ENCODE measurements at places on chromosomes 7 and 10.

- no peak for DNase-seq
Observed at GRCh38 chr10:24969841-24970281, 17.5 kb upstream of the PRTFDC1 start.

DNA sequence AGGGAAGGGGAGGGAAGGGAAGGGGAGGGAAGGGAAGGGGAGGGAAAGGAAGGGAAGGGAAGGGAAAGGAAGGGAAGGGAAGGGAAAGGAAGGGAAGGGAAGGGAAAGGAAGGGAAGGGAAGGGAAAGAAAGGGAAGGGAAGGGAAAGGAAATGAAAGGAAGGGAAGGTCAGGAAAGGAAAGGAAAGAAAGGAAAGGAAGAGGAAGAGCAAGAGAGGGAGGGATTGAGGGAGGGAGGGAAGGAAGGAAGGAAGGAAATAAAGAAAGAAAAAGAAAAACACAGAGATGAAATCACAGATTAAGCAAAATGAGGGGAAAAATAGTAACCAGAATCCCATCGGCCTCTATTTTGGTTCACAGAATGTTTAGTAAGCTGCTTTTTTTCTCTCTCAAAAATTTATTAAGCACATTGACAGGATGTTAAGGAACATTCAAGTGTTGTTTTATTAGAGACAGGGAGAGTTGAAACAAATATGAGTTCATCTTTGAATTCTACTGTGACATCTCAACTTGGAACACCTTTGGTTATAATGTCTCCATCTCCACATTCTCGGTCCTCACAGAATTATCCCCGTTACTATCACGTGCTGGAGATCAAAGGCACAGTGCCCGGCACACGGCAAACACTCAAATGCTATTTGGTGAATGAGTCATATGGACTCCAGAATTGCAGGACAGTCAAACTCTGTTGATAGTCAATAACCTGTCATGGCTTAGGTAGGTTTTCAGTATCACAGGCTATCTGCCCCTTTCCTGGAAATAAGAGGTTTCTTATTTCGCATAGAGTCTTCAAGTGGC, 52.4 kb downstream of the ABCB1 start:
- DNase-seq = no peak

DNA sequence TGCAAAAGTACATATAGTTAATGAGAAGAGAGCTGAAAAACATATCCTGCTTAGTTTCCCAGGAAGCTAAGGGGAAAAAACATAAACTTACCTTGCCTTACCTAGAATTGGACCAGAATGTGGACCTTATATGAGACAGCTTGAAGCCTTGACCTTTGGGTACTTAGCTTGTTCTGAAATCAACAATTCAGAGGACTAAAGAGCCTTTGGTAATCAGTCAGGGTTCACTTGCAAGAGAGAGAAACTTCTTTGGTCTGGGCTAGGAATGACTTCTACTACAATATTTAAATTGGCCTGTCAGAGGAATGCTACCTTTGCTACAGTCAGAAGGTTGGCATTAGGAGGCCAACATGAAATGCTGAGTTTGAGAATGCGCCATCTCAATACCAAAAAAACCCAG, 24.9 kb downstream of the SAMD8 start:
- no peak for DNase-seq

DNA sequence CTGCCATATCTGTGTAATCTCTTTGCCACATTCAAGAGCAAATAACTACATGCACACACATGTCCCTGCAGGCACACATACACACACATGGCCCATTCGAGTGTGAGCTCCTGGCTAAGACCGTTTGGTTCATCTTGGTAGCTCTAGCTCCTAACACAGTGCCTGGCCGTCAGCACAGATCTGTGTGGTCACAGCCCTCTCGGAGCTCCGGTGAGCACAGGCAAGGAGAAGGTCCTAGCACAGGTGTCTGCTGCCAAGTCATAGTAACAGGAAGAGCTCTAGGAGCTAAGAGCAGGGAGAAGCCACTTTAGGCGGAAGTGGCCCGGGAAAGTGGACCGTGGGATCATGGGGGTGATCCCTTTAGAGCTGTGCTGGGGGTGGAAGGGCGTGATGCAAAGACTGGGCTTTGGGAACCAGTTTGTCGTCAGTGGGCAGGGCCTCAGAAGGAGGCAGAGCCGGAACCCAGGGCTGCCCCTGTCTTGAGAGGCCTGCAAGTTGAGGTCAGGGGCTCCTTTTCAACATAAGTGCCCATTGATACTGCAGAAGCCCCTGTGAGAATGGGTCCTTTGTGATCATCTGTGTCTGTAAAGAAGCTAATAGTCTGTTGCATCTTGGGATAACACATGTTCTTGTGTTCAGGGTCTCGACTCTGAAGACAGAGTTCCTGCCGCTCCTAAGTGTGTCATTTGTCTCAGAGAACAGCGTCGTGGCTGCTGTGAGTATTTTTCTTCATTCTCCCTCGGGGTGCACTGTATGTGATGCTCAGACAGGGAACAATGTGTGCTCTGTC, 16.6 kb upstream of the ARPC1B start:
- no peak for DNase-seq

GRCh38 chr7:80230327-80230726, 95.7 kb downstream of the GNAI1 start:
- DNase-seq = no peak

GRCh38 chr10:21742740-21743412, 208.8 kb downstream of the MLLT10 start:
- no peak for DNase-seq

DNA sequence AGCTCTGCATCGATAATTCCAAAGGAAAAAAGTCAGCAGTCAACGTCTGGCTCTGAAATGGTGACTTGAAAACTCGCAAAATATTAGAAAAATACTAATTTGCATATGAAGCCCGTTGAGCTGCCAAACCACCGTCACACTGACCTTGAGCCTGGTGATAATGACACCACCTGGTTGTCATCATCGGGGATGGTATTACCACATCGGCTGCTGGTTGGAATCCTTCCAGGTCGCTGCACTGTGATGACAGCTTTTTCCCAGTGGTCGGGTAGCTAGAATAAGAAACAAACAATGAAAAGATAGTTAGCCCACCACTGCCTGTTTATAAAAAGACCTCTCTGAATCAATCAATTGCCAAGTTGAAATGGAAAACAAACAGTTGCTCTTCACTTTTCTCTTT, 41.6 kb downstream of the LAMB1 start:
- no peak for DNase-seq

- DNase-seq = no peak
Observed at GRCh38 chr7:11474902-11475585, 357.0 kb downstream of the THSD7A start.

GRCh38 chr7:95951997-95952795, 179.8 kb downstream of the DYNC1I1 start:
- DNase-seq = no peak

- DNase-seq = no peak
Observed at GRCh38 chr7:26187380-26188205, 13.0 kb downstream of the HNRNPA2B1 start.

- DNase-seq = no peak
Observed at GRCh38 chr10:22605168-22605567, 109.2 kb downstream of the PIP4K2A start.

GRCh38 chr7:78002021-78002420, 203.4 kb downstream of the PHTF2 start:
- no peak for DNase-seq

GRCh38 chr10:131022369-131022768, 289.2 kb downstream of the TCERG1L start:
- no peak for DNase-seq

DNA sequence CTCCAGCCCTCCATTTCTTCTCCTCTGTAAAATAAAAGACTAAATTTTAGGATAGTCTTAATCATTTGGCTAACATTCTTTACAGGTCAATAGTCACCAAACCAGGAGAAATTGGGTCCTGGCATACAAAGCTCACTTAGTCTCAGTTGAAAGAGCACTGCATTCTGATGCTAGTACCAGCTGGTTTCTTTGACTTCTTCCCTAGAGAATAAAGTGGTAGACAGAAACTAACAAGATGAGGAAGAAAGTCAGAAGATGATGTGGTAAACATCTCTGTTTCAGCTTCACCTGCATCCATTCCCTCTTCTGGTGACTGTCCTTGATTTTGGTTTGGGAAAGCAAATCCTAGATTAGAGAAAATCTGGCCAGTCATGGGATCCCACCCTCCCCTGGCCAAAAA, 37.2 kb downstream of the NKX2-3 start:
- no peak for DNase-seq

GRCh38 chr10:50740293-50740648, 535 bp downstream of the ASAH2B start:
- no peak for DNase-seq

GRCh38 chr10:28113202-28113601, 114.3 kb upstream of the ODAD2 start:
- DNase-seq = no peak

- DNase-seq = no peak
Observed at GRCh38 chr10:99525897-99526296, 6.8 kb upstream of the NKX2-3 start.

DNA sequence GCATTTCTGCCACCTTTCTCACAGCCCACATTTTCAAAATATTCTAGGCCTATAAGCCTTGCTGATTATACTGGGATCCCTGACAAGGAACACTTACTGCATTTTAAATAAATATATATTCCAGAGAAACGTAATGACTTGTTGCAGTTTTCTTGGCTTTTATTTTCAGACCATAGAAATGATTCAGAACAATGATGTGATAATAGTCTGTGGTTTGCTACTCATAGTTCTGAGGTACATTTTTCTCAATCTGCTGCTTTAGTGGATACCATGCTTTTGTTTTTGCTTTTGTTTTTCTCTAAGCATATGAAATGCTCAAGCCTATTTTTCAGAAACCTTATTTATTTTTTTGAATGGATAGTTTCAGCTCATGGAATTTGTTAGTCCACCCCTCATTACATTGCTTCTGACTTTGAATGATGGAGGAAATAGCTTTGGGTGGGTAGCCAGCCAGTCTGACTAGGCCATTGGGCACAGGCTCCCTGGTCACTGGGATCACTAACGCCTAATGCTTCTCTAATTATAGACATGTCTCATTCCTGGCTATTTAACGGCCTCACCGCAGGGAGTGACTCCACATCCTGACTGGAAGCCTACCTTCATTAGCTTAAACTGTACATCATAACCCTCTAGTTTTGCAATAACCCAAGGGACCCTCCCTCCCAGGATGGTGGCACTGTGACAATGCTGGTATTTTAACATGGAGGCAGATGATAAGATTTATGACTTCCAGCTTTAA, 66.1 kb downstream of the MBL2 start:
- no peak for DNase-seq

DNA sequence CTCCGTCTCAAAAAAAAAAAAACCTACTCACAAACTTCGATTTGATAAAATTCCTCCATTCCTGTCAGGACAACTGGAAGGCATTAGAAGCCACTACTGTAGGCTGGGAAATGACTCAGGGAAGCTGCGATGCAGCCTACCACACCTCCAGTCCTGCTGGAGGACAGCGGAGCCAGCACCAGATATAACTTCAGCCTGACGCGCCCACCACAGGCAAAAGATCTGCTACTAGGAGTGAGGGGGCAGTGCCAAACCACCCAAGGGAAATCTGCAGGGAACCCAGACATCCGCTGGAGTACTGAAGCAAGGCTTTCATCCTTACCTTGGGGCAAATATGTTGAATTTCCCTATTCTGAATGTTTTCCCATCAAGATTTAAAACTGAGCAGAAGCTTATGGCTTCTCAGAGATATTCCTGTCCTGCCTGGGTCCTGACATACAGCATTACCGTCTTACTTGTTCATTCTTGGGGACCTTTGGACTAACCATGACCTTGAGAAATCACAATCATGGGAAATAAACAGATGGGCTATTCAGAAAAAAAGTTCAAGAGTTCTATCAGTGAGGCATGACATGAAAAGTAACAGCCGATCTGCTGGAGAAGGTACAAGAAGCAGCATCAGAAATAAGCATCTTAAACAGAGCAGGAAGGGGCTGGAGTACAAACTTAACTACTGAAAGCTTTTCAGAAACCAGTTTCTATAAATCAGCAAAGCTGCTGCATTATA, 20.4 kb downstream of the BCCIP start:
- no peak for DNase-seq

- no peak for DNase-seq
Observed at GRCh38 chr7:55275291-55276200, 89.6 kb upstream of the LANCL2 start.

DNA sequence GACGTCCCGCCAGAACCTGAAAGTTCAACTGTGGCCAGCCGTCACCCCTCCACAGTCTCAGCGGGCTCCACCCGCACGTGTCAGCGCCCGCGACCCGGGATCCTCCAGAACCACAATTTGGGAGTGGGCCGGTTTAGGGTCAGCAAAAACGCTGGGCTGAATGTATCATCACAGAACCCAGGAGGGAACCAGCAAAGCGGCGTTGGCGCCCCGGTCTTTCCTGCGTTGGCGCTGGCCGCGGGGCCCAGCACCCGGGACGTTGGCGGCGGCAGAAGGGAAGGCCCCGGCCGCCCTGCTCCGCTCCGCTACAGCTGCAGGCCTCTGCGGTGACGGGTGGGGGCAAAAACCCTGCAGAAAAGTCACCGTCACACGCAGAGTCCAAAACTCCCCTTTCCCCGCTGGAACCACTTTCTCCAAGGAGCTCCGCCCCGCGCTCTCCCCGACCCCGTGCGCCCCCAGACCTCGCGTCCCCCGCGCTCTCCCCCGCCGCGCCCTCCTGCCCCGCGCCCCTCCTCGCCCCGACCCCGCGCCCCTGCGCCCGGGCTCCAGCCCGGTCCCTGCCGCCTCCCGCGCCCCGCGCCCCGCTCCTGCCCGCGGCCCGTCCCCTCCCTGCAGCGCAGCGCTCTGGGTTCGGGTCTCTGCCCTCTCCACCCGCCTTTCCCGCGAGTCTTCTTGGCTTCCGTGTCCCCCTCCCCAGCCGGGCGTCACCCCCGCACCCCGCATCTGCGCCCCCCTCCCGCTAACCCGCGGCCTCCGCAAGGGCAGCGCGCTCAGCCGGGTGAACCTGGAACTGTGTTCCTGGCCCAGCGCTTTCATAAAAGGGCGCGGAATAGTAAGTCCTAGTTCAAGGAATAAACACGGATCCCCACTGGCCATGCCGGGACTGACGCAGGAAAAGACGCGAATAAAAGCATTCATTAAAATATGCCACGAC, 24.0 kb upstream of the RNF32 start:
- no peak for DNase-seq

DNA sequence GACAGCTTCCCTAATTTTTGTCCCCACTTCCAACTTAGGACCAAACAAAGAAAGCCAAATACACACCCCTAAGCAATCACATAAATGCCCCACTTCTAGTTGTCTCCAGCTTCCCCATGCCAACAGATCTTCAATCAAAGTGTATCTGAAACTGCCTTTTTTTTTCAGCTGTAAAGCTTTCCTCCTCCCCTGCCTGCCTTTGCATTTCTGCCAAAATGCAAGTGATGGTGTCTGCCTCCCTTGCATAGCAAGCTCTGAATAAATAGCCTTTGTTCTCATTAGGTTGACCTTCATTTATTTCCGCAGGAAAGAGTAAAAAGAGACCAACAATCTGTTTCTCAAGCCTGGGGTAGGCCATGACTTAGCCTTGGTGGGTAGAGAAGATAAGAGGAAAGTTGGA, 459.4 kb downstream of the GPAM start:
- DNase-seq = no peak

DNA sequence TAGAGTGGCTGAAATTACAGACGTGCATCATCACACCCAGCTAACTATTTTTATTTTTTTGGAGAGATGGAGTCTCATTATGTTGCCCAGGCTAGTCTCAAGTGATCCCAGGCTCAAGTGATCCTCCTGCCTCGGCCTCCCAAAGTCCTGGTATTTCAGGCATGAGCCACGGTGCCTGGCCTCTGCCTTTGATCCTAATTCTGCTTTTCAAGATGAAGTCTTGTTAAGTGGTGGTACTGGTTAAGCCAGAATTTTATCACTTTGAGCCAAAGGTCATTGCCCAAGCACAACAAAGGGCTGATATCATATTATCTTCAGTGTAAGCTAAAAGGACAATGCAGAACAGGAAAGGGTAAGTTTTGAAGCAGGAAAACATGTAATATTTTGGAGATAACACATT, 64.2 kb downstream of the MYOF start:
- DNase-seq = no peak

GRCh38 chr7:99625321-99625720, 8.6 kb downstream of the ZSCAN25 start:
- DNase-seq = no peak

Measured in activated T-cell treated with anti-CD3 and anti-CD28 coated beads for 1 hour (primary cell).